Keratinocyte (primary cell): ENCODE measurements at places on chromosomes 5 and 9.

DNA sequence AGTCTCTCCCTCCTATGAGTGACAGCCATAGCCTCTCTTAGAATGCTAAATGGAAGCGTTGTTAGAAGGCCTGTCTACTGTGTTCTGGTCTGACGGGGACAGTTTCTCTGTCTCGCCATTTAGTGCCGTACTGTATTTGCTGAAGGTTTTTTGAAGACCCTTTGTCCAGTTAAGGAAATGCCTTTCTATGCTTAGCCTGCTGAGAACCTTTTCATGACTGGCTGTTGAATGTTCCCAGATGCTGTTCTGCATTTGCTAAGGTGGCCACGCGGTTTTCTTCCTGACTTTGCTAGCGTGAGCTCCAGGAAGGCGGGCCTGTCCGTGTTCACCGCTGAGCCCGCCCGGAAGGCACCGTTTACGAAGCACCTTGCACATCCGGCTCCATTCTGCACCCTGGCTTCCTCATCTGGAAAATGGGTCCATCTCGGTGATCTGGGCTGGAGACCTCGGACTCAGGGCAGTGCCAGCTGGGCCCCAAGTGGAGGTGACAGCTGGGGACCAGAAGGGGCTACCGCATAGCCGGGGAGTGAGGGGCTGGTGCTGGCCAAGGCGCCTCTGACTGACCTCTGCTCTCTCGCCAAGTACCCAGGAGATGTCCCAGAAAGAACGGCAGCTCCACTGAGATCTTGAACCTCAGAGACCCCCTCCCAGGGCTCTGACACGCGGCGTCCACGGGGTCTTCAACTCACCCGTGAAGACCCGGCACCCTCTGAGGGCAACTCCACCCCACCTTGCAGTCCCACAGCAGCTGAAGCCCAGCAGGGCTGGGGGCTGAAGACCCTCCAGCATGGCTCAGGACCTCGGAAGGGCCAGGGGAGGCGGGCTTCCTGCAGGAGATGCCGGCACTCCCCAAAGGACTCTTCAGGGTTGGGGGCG, 52.5 kb upstream of the NKD2 start:
- no peak for DNase-seq

DNA sequence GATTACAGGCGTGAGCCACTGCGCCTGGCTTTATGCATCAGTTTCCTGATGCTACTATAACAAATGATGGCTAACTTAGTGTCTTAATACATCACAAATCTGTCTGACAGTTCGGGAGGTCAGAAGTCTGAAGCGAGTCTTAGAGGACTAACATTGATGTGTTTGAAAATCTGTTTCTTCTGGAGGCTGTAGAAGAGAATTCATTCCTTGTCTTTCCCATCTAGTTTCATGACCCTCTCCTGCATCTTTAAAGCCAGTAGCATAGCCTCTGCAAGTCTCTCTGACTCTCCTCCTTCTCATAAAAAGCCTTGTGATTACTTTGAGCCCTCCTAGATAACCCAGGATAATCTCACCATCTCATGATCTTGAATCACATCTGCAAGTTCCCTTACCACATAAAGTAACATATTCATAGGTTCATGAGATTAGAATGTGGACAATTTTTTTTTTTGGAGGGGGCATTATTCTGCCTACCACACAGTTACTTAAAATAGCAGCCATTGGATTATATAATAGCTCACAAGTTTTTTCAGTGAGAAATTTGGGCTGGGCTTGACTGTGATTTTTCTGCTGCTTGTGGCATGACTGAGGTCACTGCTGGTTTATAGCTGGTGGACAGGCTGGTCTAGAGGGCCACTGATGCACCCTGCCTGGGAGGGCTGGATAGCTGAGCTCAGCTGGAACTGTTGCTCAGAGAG, 134.8 kb downstream of the FBXL7 start:
- no peak for DNase-seq

GRCh38 chr9:87149799-87150198, 202.5 kb upstream of the GAS1 start:
- no peak for DNase-seq

GRCh38 chr5:67799732-67800234, 415.8 kb upstream of the PIK3R1 start:
- DNase-seq: no peak

GRCh38 chr9:26727471-26727870, 165.1 kb downstream of the CAAP1 start:
- no peak for DNase-seq

DNA sequence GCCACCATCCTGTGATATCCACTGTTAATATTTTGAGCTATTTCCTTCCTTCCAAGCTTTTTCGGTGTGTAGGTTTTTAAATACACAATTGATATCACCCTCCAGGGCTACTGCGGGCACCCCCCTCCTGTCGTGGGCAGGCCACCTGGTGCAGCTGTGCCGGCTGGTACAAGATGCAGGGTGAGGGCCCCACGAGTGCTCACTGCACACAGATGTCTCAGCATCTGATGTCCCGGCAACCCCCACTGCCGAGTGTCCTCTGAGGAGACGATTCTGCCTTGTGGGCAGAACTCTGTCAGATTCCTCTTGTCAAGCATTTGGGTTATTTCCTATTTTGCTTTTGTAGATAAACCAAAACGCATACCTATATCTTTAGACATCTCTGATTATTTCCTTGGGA, 25.1 kb downstream of the CACNA1B start:
- no peak for DNase-seq

DNA sequence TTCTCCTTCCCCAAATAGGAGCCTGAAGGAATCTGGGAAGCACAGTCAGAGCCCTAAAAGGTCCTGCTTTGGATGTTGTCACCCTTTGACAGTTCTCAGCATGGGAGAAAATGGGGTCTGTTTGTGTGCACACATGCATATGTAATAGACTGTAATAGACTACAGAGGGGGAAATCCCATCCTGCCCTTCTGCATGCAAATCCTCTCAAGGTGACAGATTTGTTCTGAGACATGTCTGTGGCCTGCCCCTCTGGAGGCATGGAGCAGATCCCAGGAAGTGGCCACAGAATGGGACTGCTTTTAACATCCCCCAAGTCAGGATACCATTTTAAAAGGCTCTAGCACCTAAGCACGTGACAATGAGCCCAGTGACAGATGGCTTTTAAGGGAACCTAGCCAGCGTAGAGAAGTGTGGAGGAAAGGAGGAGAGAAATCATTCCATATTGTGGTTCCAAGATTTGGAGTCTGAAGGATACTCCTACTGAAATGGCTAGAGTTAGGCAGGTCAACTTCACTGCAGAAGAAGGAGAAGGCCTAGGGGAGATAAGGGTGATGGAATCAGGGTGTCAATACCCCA, 483.5 kb downstream of the SPOCK1 start:
- DNase-seq: no peak

- DNase-seq: no peak
Measured at GRCh38 chr5:100905259-100905914, 2.3 kb upstream of the ST8SIA4 start.

DNA sequence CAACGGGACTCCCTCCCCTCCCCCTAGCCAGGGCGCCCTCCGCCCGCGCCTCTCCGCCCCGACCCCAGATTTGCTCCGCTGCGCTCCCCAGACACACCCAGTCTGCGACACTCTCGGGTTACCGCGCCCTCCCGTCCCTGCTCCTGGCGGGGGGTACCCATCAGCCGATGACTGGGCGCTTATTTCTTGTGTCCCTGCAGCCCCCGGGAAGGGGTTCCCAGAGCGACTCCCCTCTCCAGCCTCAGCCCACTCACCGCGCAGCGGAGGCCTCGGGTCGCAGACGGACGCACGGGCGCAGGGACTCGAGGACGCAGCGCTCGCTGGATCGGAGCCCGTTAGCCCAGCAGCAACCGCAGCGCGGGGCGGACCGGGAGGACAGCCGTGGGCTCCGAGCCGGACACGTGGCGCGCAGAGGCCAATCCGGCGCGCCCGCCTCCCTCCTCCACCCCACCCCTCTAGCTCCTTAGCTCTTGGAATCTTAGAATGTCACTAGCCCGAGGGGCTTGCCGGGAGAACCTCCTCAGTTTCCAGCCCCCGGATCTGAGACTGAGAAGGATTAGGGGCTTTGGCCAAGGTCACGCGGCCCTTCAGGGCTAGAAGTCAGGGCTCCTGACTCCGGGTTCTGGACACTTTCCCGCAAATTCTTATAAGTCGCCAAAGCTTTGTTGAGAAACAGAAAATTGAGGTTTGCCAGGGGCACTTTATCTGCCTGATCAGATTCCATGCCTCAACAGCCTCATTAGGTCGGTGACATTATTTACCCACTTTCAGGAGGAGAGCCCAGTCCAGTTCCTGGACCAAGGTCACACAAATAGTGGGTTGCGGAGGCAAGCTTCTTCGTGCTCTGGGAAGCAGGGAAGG, at the start of gene ANXA6:
TSS of gene ANXA6 (minus strand) at position 354 of the 861 bp plus-strand sequence. CDS start 9,878 bp downstream, outside the sequence.
- no peak for DNase-seq

DNA sequence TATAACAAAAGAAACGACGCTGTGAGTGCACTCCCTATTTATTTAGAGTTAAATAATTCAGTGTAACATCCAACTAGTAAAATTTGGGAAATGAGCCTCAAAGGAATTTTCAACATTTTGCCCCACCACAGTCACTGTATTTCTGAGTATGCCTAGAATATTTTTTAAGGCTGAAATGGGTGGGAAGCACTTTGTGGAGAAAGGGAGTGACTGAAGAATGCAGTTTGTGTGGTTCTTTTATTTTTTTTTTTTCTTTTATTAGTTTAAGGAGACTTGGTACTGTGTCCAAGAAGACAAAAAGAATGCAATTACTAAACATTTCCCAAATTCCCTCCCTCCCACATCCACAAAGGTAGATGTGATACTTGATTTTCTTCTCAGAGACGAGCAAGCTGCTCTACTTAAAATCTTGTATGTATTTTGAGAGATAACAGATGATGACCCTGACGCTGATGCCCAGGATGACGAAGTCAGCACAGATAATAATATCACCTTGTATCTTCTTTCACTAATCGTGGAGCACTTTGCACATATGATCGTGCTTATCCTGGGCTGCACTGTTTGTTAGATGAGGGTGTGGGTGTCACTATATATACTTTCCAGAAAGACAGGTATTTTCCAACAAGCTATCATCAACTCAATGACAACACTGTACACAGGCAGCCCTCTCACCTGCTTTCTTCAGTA, 586.3 kb downstream of the RAB3C start:
- DNase-seq: no peak

- DNase-seq: no peak
Measured at GRCh38 chr9:74662674-74663073, 165.5 kb downstream of the RORB start.

DNA sequence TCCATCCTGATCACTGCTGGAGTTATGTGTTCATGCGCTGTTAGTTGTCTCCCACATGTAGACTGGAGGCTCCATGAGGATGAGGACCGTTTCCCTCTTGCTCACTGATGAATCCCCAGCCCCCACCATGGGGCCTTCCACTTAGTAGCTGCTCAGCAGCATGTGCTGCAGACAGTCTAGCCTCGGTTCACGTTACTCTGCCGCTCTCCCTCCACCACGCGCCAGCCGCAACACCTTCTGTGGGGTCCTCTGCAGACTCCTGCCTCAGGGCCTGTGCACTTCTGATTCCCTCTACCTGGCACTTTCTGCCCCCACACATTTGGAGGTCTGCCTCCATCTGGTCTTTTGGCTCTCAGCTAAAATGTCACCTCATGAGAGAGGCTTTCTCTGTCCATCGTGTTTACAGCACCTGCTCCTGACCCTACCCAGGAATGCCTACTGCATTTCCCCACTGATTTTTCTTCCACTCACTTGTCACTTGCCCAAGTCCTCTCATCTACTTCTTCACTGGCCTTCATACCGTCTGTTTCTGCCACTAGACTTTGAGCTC, 36.3 kb downstream of the STK10 start:
- no peak for DNase-seq
